ENCODE measurements at places on chromosomes 11 and 22.

DNA sequence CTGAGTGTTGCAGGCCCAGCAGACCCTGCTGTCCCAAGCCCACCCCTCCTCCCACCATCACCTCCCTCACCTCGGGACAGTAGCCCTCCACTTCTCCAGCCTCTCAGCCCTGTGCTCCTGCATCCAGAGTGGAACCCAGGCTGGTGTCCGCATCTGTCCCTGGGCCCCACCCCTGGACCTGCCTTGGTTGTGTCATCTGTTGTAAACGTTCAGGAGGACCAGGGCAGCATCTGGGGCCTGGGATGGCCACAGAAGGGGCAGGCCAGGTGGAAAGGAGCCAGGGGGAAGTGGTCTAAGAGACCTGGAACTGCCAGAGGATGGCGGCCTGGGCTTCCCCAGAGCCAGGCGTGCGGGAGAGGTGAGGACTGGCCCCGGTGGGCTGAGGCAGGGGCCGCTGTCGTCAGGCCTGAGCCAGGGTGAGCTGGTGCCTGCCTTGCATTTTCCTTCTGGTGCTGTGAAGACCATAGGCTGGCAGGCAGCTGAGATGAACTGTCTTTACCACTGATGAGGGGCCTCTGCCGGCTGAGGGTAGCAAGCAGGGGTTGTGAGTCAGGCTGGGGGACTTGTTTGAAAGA lies 26.1 kb upstream of the MGAT3 start:
- no peak for DNase-seq

DNA sequence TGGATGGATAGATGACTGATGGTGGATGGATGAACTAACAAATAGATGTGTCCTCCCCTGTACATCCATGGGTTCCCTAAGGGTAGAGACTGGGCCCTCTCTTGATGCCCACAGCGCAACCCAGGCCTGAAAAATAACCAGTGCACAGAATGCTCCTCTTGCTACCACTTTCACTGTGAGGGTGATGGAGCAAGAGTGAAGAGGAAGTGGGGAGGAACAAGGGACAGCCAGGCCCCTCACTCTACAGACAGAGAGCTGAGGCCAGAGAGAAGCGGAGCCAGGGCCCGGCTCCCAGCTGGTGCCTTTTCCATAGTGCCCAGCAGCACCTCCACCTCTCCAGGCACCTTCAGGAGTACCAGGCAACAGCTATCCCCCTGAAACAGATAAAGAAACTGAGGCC lies 67.7 kb downstream of the THAP12 start:
- DNase-seq: no peak

- DNase-seq: no peak
These were observed 12.9 kb downstream of the OR51E2 start for GRCh38 chr11:4684631-4685285.

DNA sequence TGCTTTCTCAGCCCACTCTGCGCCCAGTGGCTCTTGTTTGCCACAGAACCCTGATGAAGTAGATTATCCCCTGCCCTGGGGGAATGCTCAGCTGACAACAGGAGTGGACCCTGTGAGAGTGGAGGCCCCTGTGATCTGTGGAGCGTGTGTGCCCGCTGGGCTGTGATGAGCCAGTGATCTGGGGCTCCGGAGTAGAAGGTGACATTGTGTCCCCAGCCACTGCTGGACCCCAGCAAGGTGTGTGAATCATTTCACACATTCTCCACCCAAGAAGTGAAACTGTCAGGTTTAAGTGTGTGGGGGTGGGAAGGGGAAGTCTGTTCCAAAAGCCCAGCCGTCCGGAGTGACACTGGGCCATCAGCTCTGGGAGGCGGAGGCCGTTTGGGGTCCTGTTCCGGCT lies 33.1 kb upstream of the GRAMD4 start:
- no peak for DNase-seq

DNA sequence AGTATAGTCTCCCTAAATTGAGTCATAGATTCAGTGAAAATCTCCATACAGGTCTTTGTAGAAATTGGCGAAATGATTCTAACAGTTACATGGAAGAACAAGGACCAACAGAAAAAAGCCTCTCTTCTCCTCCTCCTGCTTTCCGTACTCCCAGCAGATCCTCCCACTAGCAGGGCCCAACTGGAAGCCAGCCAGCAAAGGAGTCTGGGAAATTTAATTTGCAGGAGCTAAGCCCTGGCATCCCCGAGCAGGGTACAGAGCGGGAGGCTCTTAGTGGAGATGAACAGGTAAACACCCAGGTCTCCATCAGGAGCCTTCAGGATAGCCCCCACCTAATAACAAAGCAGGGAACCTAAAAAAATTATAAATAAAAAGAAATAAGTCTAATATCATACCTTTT lies 1473.8 kb downstream of the TBC1D22A start:
- no peak for DNase-seq

DNA sequence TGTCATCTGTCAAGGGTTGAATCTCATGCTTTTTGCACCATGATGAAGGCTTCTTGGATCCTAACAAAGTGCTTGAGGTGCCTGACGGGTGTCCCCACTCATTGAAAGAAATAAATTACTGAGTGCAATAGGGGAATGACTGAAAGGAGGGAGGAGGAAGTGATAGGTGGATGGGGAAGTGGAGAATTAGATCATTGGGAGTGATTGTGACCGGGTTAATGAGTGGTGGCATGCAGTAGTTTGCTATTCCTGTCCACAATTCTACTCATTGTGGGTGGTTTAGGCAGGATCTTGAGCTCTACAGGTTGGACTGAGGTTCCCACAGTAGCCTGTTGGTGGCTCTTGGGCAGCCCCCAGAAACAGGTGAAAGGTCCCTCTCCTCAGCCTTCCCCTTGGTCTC lies 44.3 kb downstream of the THAP12 start:
- no peak for DNase-seq

DNA sequence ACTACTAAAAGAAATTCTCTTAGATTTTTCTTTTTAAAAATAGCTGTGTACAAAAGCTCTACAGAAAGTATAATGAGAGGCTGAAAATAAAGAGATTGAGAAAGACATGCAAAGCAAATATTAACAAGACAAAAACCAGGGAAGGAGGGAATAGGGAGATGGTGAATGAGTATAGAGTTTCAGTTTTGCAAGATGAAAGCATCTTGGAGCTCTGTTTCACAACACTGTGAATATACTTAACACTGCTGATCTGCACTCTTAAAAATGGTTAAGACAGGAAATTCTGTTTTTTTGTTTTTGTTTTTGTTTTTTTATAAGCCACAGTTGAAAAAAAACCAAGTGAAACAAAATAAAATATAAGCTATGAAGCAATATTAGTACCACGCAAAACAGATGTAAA lies 5.5 kb downstream of the TMEM218 start:
- DNase-seq: no peak

GRCh38 chr11:63736864-63737263 lies 31.7 kb downstream of the ZFTA start:
- DNase-seq: no peak

DNA sequence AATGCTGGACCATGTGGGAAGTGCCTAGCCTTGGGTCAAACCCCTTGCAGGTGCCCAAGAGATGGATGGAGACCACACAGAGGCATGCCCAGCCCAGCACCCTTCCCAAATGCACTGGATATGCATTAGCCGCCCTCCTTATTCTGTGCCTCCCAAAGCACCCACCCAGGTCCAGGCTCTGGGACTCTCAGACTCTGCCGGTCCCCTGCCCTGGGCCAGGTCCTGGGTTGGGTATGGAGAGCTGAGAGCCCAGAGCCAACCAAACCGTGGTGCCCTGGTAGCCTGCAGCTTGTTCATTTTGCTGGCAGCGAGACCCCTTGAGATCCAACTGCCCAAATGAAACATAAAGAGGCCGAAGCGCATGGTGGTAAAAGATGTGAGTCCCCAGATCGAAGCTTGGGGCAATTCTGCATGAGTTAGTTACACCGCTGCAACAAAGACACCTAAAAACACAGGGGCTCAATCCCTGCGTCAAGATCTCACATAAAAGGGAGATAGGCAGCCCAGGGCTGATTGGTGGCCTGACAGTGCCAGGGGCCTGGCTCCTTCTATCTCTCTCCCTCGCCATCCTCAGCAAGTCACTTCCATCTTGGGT lies 61.5 kb downstream of the MYEOV start:
- no peak for DNase-seq

DNA sequence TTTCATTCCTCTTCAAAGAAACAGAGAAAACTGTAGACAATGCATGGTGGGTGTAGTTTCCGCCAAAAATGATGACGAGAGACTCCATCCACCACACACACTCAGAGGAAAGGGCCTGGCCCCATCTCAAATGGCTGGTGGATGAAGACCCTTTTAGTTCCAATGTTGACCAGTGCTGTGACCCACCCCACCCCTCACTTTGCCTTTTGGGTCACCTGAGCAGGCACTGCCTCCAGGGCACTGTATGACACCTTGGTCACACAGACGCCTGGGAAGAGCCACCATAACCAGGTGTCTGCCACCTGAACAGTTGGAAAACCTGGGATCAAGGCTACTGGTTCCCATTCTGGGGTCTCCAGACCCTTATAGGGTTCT lies 121.3 kb downstream of the MPPED1 start:
- DNase-seq: peak; percentile 32

DNA sequence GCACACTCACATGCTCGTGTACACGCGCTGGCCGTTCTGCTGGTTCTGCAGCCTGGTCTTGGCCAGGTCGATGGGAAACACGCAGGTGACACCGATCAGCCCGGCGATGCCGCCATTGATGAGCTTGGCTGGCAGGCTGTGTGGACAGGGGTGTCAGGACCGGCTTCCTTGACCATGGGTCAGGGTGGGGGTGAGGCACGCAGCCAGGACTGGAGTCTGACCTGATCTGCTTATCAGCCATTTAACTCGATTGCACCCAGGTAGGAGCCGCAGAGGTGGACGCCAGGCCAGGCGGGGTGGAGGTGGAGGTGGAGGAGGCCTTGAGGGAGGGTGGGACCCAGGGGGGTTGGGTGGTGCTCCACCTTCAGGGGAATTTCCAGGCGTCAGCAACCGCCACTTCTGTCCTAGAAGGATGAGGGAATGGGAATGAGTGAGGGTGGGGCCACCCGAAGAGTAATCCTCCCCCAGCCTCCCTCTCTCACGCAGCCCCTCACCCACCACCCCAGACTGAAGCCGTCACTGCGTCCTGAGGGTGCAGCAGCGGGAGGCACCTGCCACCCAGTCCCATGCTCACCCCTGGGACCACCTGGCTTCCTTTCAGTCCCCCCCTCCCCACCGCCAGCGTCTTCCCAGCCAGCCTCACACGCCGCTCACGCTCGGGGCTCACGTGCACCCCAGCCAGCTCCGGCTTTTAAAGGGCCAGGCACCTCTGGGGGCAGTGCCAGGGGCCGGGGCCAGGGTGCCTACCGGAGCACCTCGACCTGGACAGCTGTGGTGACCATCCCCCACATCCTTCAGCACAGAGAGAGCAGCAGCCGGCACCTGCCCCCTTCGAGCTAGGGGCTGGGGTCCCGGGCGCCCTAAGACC lies 3.1 kb downstream of the SLC25A22 start:
- no peak for DNase-seq

DNA sequence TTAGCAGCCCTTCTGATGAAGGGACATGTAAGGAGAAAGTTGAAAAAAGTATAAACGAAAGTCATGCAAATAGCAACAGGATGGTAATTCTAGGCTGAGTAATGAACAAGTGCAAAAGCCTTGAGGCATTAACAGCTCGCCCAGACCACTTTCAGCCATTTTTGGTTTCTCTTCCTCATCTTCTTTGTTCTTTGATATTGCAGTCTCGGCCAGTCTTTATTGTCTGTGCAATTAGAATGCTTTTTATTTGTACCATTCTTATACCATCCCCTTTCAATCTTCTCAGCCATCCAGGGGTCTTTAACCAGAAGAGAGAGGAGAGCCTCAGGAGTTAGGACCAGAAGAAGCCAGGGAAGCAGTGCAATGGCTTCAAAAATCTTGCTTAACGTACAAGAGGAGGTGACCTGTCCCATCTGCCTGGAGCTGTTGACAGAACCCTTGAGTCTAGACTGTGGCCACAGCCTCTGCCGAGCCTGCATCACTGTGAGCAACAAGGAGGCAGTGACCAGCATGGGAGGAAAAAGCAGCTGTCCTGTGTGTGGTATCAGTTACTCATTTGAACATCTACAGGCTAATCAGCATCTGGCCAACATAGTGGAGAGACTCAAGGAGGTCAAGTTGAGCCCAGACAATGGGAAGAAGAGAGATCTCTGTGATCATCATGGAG lies 7.3 kb downstream of the TRIM34 start:
- DNase-seq: no peak

DNA sequence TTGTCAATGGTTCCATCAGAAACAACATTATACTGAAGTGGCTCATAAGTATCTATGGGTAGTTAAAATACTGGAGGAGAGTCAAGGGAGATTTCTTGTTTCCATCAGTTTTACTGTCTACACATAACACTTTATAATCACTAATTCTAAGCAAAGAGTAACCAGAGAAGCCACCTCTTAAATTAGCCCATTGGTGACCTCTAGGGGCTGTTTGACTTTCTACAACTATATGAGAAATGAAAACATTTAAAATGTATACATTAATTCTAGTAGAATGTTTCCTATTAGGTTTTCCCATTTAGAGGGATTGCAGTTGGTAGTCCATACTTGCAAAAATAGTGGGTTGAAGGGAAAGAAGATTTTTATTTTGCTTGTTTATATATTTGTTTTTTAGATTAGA lies 504.3 kb downstream of the FAM181B start:
- no peak for DNase-seq

DNA sequence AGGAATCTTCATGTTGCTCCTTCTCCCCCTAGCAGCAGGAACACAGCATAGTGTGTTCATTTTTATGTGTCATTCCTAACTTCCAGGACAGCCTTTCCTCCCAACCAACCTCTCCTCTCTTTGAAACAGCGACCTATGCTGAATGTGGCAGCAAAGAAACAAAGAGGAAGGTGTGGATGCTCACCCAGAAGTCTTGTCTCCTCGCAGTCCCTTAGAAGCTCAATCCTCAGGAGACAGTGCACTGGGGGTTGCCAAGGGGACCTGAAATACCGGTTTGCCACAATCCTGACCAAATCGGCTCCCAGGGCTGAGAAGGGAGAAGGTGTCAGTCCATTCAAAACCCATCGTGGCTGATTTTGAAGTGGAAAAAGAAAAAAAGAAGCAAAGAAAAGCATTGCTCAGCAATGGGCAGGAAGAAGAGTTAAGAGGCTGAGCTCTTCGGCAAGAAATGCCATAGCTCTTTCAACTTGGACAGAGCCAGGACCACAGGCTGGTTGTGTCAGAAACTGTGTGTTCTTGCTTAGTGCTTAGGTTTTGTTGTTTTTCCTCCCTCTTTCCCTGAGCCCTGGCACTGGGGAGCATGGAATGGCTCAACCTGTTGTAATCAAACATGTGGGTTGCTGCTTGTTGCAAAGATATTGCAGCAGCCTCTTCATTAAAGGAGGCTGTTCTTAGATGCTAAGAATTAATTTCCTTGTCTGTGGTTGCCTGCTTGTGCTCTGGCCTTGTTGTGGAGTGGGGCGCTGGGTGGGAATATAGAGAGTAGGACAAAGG lies 30.4 kb upstream of the TENM4 start:
- DNase-seq: no peak

- no peak for DNase-seq
These were observed 24.7 kb downstream of the OR8B2 start for GRCh38 chr11:124359566-124359965.

- DNase-seq: no peak
These were observed 50.6 kb downstream of the CSTPP1 start for GRCh38 chr11:46987183-46987582.

- peak; percentile 74 for DNase-seq
These were observed 19.3 kb downstream of the EIF3F start for GRCh38 chr11:8006349-8006977.

Measured in sigmoid colon (tissue), 7 donors.